ENCODE measurements at places on chromosomes 6 and 20.

GRCh38 chr20:44683263-44684046, 31.7 kb upstream of the CCN5 start:
- H3K27me3 ChIP-seq: no peaks in the 10 kb centered on the region
- H3K4me3 ChIP-seq: no peak overlapping the region
- no peaks in the 10 kb centered on the region for H3K36me3 ChIP-seq
- no peak overlapping the region for H3K27ac ChIP-seq
- DNase-seq: peak; percentile 45
- peaks cover 6% of the 10 kb centered on the region for H3K4me1 ChIP-seq

DNA sequence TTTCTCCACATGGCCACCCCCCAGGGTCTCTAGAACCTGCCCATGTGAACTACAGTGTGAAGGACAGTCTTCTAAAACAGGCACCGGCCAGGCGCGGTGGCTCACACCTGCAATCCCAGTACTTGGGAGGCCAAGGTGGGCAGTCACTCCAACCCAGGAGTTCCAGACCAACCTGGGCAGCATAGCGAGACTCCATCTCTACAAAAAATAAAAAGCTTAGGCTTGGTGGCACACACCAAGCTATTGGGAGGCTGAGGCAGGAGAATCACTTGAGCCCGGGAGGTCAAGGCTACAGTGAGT, 13.7 kb downstream of the ACSS1 start:
- H3K4me3 ChIP-seq: no peak overlapping the region
- no peak for DNase-seq
- no peak overlapping the region for H3K27ac ChIP-seq
- peaks cover 20% of the 10 kb centered on the region for H3K4me1 ChIP-seq
- H3K36me3 ChIP-seq: peaks cover 4% of the 10 kb centered on the region
- H3K27me3 ChIP-seq: no peaks in the 10 kb centered on the region

- H3K36me3 ChIP-seq: no peaks in the 10 kb centered on the region
- H3K27ac ChIP-seq: no peak overlapping the region
- no peak for DNase-seq
- H3K4me1 ChIP-seq: no peaks in the 10 kb centered on the region
Observed at GRCh38 chr6:42805297-42805861, 23.5 kb downstream of the BICRAL start.

DNA sequence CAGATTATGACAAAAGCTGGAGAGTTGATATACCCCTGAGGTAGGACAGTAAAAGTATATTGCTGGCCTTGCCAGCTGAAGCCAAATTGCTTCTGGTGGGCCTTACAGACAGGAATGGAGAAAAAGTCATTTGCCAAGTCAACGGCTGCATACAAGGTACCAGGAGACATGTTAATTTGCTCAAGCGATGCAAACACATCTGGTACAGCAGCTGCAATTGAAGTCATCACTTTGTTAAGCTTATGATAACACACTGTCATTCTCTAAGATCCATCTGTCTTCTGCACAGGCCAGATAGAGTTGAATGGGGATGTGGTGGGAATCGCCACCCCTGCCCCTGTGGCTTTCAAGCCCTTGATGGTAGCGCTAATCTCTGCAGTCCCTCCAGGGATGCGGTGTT, 40.4 kb upstream of the POPDC3 start:
- no peak overlapping the region for H3K4me3 ChIP-seq
- DNase-seq: no peak
- H3K4me1 ChIP-seq: no peaks in the 10 kb centered on the region
- no peaks in the 10 kb centered on the region for H3K36me3 ChIP-seq
- no peak overlapping the region for H3K27ac ChIP-seq

DNA sequence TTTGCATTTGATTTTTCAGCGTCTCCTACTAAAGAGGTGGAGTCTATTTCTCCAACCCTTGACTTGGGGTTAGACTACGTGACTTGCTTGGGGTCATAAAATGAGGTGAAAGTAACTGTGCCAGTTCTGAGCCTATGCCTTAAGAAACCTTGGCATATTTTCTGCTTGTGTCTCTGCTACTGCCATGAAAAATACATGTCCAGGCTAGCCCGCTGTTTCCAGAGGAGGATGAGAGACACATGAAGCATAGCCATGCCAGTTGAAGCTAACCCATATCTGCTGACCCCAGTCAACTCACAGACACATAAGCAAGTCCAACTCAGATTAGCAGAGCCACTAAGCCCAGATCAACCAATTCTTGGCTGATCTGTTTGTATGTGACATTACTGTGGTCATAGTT, 38.7 kb downstream of the SCP2D1 start:
- no peak for DNase-seq
- no peaks in the 10 kb centered on the region for H3K4me1 ChIP-seq
- no peak overlapping the region for H3K4me3 ChIP-seq
